ENCODE measurements at places on chromosomes 5 and 9.
A peak's percentile ranks its signal among the peaks of the same experiment; 100 is the strongest.

DNA sequence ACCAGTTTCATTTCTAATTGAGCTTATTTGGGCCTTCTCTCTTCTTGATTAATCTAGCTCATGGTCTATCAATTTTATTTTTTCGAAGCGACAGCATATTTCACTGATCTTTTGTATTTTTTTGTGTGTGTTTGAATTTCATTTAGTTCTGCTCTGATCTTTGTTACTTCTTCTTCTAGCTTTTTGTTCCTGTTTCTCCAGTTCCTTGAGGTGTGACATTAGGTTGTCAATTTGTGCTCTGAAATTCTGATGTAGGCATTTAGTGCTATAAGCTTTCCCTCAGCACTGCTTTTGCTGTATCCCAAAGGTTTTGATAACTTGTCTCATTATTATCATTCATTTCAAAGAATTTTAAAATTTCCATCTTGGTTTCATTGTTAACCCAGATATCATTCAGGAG is 67.3 kb downstream of the STRBP start:
- DNase-seq = no peak
- no peak overlapping the region for H3K4me3 ChIP-seq

DNA sequence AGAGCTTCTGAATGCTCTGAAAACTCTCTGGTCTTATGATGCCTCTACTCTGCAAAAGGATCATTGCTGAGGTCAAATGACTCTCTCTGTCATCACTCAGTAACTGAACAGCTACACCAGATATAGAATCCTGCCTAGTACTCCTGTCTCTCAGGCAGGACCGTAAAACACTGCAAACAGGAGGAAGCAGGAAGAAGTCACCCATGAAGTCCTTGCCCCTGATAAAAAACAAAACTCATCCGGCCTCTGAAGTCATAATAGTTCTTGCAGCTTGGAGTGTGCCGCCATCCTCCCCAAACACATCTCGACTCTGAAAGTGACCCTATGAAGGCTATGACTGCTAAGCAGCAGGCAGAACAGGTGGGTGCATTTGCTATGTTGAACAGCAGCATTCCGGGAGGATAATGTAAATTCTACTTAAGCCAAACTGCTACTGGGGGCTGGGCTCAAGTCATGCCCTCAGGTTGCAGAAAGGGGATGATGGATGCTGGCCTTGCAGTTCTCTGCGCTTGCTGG is 81.9 kb upstream of the FAM169A start:
- no peaks in the 10 kb centered on the region for H3K36me3 ChIP-seq
- DNase-seq = peak; percentile 9
- H3K4me1 ChIP-seq = peaks cover 28% of the 10 kb centered on the region
- no peak overlapping the region for H3K4me3 ChIP-seq

- H3K4me1 ChIP-seq = peaks cover 6% of the 10 kb centered on the region
- peak; percentile 28 for DNase-seq
- H3K4me3 ChIP-seq = no peak overlapping the region
- H3K27ac ChIP-seq = no peak overlapping the region
- peaks cover 1% of the 10 kb centered on the region for H3K36me3 ChIP-seq
Measured at GRCh38 chr9:114207034-114207810, 51.9 kb downstream of the COL27A1 start.

DNA sequence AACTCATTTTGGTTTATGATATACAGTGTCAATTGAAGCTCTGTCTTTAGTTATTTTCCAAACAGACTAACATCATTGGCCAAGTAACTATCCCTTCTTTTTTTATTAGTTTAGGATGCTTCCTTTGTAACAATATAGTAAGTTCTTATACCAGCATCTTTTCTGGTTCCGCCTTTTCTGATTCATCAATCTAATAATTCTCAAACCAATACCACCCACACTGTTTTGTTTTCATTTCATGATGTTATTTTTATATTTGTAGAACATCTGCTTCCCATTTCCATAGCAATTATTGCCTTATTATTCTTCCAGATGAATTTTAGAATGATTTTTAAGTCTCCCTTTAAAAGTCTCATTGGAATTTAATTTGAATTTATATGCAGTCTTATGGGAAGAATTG is 218.1 kb downstream of the RFK start:
- no peak overlapping the region for H3K4me3 ChIP-seq
- DNase-seq = no peak
- no peaks in the 10 kb centered on the region for H3K27me3 ChIP-seq
- H3K36me3 ChIP-seq = no peaks in the 10 kb centered on the region
- no peak overlapping the region for H3K27ac ChIP-seq

DNA sequence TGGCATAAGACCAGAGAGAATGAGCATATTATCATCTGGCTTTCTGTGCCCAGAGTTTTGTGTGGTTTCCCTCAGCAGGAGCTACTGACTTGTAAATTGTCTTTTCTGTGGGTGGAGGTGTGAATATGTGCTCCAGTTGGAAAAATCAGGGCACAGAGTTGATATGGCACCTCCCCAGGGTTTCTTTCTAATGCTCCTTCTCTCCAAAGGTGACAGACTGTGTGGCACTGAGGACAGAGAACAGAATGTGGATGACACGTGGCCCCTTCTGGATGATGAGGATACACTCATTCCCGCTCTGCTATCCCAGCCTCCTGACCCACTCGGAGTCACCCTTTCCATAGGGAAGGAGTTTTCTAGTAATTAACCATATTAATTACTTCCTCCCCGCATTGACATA is 221.0 kb downstream of the ICE1 start:
- H3K36me3 ChIP-seq = no peaks in the 10 kb centered on the region
- DNase-seq = no peak
- H3K27me3 ChIP-seq = no peaks in the 10 kb centered on the region
- no peak overlapping the region for H3K4me3 ChIP-seq
- H3K27ac ChIP-seq = no peak overlapping the region

DNA sequence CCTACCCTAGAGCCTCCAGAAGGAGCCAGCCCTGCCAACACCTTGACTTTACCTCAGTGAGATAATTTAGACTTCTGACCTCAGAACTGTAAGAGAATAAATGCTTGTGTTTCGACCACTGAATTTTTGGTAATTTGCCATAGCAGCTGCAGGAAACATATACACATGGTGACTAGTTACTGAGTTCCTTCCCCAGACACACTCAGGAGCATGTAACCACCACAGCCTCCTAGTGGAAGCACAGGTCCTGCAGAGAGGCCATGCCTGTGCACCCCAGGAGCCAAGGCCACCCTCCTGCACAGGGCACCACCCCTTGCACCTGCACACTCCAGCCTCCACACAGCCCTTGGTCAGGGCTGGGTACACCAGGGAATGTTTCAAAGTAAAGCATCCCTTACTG is 7.6 kb upstream of the CAMSAP1 start:
- peak; percentile 45 for DNase-seq
- H3K27me3 ChIP-seq = no peaks in the 10 kb centered on the region
- no peak overlapping the region for H3K27ac ChIP-seq
- H3K4me1 ChIP-seq = no peaks in the 10 kb centered on the region
- H3K4me3 ChIP-seq = no peak overlapping the region

GRCh38 chr5:61817472-61818326 is 485.6 kb downstream of the ZSWIM6 start:
- H3K36me3 ChIP-seq = no peaks in the 10 kb centered on the region
- no peak overlapping the region for H3K4me3 ChIP-seq
- peak; percentile 59 for DNase-seq
- no peaks in the 10 kb centered on the region for H3K4me1 ChIP-seq
- H3K27ac ChIP-seq = no peak overlapping the region
- no peaks in the 10 kb centered on the region for H3K27me3 ChIP-seq

DNA sequence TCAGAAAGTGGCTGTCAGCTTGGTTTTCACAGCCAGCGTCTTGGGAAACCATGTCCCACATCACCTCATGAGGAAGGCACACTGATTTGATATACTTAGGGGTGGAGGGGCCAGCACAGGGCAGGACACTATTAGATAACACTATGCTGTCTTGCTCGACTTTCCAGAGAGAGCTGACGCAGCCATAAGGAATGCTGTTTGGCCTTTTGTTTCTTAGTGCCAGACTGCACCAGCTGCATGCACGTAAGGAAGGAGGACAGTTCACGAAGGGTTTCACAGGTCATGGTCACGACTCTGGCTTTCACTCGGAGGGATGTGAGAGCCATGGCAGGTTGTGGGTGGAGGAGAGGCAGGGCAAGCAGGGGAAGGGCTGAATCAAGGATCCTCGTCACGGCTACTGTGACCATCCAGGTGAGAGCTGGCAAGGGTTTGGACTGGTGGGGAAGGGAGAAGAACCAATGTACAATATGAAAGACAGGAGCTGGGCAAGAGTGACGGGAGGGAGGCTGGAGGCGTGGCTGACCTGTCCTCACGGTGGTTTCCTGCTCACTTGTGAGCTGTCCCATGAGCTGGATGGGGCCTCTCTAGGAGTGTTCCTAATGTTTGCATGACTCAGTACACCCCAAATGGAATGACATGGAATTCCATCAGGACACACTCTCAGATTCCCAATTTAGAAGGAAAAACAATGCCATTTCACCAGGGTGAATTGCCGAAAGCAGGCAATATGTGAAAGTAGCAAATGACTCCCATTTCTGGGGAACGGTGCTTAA is 61.7 kb downstream of the OTULIN start:
- H3K36me3 ChIP-seq = no peaks in the 10 kb centered on the region
- peak; percentile 80 for DNase-seq
- peaks cover 5% of the 10 kb centered on the region for H3K4me1 ChIP-seq
- H3K27me3 ChIP-seq = no peaks in the 10 kb centered on the region
